ENCODE measurements at places on chromosomes 5 and 9. TPM values are rescaled to one million over a fixed set of nuclear protein-coding genes. Genes with fewer than 3 reads are reported as not detected.

DNA sequence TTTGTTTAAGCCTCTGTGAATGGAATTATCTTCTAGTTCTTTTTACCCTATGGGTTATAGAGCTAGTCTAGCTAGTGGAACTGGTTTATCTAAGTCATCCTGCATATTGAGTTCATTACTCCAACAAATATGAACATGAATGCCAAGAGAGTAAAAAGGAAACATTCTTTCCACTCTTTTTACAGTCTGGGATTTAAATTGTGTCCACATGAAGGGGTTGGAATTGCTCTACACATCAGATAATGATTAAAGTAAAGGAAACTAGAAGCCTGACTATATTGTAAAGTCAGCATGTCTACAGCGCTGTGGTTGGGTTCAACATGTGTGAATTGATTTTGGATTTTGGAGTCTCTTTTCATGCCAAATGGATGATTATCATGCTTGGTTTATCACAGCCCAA, 173.1 kb downstream of the CCDC171 start:
- H3K27ac ChIP-seq = no peak overlapping the region
- no peak overlapping the region for H3K4me3 ChIP-seq
- H3K36me3 ChIP-seq = no peaks in the 10 kb centered on the region
- DNase-seq = no peak
- no peaks in the 10 kb centered on the region for H3K27me3 ChIP-seq

The CEP78 gene
- total RNA-seq = 29.5 TPM

DNA sequence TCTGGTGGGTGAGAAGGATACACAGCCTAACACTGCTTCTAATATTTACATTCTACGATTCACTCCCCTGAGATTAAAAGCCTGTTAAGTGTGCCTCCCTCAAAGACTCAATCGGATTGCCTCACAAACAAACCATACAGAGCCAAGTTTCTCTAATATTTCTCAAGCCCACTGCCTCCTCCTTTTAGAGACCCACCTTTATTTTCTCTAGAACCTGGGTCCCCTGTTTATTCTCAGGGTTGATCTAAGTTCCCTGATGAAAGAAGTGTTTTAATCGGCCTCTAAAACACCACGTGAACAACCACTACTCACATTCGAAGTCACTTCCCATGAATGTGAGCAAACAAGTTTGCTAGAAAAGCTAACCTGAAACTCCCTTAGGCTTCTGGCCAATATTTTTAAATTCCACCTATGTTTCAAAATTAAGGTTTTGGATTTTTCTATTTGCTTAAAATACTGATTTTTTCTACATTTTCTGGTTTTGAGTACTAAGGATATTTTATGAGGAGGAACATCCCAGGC, 76.5 kb downstream of the GLIS3 start:
- H3K27ac ChIP-seq = no peak overlapping the region
- no peaks in the 10 kb centered on the region for H3K27me3 ChIP-seq
- no peak for DNase-seq
- no peaks in the 10 kb centered on the region for H3K4me1 ChIP-seq
- no peaks in the 10 kb centered on the region for H3K36me3 ChIP-seq

GRCh38 chr9:6911901-6912638, 154.3 kb downstream of the KDM4C start:
- DNase-seq = no peak
- no peak overlapping the region for H3K27ac ChIP-seq
- no peaks in the 10 kb centered on the region for H3K36me3 ChIP-seq
- H3K27me3 ChIP-seq = no peaks in the 10 kb centered on the region

GRCh38 chr5:122221857-122222256, 90.2 kb upstream of the SNCAIP start:
- H3K36me3 ChIP-seq = no peaks in the 10 kb centered on the region
- no peak overlapping the region for H3K4me3 ChIP-seq
- H3K27ac ChIP-seq = no peak overlapping the region
- H3K4me1 ChIP-seq = no peaks in the 10 kb centered on the region
- no peaks in the 10 kb centered on the region for H3K27me3 ChIP-seq

DNA sequence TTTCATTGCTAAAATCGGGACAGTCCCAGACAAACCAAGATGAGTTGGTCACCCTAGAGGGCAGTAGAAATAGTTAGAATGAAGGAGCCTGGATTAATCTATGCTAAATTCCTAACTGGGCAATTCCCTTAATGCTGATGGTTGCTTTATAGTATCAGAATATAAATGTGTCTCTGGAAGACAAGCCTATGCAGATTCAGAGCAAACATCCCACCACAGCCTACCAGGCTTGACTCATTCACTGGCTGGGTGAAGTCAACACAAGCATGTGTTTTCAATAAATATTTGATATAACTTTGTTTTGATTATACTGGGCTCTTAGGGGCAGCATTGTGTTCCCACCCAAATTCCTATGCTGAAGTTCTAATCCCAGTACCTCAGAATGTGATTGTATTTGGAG, 79.3 kb downstream of the RMI1 start:
- H3K27ac ChIP-seq = no peak overlapping the region
- no peaks in the 10 kb centered on the region for H3K4me1 ChIP-seq
- H3K36me3 ChIP-seq = no peaks in the 10 kb centered on the region
- peaks cover 4% of the 10 kb centered on the region for H3K27me3 ChIP-seq
- H3K4me3 ChIP-seq = no peak overlapping the region

DNA sequence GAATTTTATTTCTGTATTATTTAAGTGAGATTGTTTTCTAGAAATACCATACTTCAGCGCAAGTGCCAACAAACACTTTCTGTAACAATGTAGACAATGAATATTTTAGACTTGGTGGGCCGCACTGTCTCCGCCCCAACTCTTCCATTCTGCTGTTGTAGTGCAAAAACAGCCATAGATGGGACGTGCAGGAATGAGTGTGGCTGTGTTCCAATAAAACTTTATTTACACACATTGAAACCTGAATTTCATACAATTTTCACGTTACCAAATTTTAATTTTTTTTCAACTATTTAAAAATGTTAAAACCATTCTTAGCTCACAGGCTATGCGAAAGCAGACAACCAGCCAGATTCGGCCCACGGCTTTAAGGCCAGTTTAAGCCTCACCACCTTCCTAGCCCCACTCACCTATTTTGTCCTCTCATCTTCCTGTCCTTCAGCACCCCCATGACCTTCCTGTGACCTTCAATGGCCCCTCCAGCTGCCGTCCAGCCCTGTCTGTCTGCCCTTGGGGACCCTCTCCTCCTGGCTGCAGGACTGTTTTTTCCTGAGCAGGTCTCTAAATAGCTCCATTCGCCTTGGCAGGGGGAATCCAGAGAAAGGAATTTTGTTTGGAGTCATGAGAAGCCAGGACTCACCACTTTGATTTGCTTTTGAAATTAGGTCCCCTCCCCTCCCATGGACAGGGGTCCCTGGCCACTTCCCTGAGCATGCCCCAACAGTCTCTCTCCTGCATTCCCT, 11.2 kb upstream of the ANXA6 start:
- no peak overlapping the region for H3K27ac ChIP-seq
- H3K4me1 ChIP-seq = peaks cover 3% of the 10 kb centered on the region
- H3K4me3 ChIP-seq = no peak overlapping the region
- no peaks in the 10 kb centered on the region for H3K27me3 ChIP-seq

- no peaks in the 10 kb centered on the region for H3K4me1 ChIP-seq
- H3K27me3 ChIP-seq = peaks cover 4% of the 10 kb centered on the region
- no peak overlapping the region for H3K4me3 ChIP-seq
- H3K27ac ChIP-seq = no peak overlapping the region
- no peaks in the 10 kb centered on the region for H3K36me3 ChIP-seq
- DNase-seq = no peak
These were observed 5.6 kb downstream of the STK32A start for GRCh38 chr5:147240266-147240985.

GRCh38 chr9:137269231-137269772, 8.2 kb upstream of the TOR4A start:
- no peak for DNase-seq
- peaks cover 57% of the 10 kb centered on the region for H3K36me3 ChIP-seq
- peaks cover 11% of the 10 kb centered on the region for H3K4me1 ChIP-seq
- no peaks in the 10 kb centered on the region for H3K27me3 ChIP-seq

DNA sequence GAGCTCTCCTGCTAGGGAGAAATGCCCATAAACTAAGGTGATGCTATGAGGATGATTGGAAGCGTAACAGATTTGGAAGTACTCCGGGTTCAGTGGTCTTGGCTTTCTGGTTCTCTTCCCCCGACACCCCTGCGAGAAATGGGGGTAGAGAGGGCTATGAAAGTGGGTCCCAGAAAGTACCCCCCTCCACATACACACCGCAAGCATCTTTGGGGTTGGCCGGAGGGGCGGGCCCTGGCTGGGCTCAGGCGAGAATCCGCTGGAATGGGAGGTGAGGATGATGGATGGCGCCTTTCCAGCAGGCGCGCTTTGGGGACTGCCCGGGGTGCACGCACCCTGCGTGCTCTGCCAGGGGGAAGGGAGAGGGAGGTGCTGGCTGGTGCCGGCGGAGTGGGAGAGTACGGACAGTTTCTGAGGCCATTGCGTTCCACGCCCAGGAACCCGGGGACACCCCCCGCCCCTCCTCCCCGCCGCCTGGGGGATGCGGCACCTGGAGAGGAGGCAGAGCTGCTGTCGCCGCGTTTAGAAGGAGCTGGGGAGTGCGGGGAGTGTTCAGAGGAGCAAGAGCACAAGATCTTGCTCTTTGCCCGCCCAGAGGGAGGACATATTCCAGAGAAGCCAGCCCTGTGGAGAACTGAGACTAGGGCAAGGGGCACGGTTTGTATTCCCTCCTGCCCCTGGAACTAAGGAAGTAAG, 1.9 kb downstream of the PCSK5 start:
- peaks cover 32% of the 10 kb centered on the region for H3K4me1 ChIP-seq
- no peak overlapping the region for H3K27ac ChIP-seq
- peak overlapping the region; percentile 75 for H3K4me3 ChIP-seq
- H3K36me3 ChIP-seq = no peaks in the 10 kb centered on the region
- H3K27me3 ChIP-seq = no peaks in the 10 kb centered on the region

DNA sequence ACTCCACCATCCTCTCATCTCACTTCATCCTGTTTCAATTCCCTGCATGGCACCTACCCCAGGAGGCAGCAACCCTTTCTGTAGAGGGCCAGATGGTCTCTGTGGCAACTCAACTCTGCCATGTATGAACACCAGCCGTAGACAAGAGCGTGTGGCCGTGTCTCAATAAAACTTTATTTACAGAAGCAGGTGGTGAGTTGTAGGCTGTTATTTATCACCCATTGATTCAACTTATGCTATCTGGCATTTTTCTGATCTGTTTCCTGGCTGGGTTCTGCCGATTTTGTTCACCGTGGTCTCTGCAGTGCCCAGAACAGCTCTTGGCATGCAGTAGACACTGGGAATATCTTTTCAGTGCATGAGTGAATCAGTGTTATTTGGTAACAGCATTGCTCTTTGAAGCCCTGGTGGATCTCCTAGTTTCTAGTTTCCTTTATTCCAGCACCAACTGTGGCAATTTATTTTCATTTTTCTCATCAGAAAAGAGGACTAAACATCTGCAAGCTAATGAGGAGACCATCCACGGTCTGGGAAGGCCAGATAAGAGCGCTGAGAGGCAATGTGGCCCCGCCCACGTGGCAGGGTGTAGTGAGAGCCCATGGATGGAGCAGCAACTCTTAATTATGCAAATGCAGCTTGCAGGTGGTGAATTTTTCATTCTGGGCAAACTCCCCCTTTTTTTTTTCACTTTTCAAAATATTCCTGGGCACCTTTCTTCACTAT, 77.9 kb downstream of the CTSL start:
- no peaks in the 10 kb centered on the region for H3K36me3 ChIP-seq
- DNase-seq = no peak
- H3K27me3 ChIP-seq = peaks cover 3% of the 10 kb centered on the region
- H3K27ac ChIP-seq = no peak overlapping the region

DNA sequence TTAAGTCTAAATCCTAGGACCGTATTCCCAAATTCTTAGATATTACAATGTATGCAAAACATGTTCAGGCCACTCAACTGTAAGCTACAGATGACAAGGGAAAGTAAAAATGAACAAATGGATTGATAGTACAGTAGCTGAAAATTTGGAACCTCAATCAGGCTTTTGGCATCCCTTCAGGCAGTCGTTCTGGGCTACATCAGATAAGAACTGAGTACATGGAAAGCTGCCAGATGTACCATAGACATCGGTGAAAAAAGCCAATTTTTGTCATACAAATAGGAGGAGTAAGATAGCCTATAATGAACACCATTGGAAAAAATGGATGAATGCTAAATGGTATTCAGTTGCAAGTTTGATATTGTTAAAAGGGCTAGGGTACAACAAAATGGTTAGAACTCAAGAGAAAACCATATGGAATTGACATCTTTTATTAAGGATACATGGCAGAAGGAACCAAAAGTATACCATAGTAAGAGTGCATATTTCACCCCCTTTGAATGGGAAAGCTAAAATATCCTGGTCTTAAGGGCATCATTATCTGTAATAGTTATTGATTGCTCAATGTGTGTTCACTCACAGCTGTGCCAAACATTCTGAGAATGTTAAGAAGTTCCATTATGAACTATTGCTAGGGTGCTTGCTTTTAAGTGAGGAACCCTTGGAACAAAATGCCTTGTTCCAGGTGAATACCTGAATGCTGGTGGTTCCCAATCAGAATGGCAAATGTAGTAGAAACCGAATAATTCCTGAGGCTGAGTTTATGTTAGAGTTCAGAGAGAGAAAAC, 86.4 kb downstream of the NR3C1 start:
- H3K36me3 ChIP-seq = peaks cover 19% of the 10 kb centered on the region
- DNase-seq = no peak
- H3K4me3 ChIP-seq = no peak overlapping the region
- no peaks in the 10 kb centered on the region for H3K4me1 ChIP-seq
- H3K27ac ChIP-seq = no peak overlapping the region
- no peaks in the 10 kb centered on the region for H3K27me3 ChIP-seq

The TIMD4 gene
- 3.6 TPM for total RNA-seq

The FGF18 gene
- total RNA-seq = 0.16 TPM

The ADAMTS16 gene
- not detected for total RNA-seq

- H3K36me3 ChIP-seq = no peaks in the 10 kb centered on the region
- H3K4me3 ChIP-seq = no peak overlapping the region
- no peak for DNase-seq
- H3K27ac ChIP-seq = no peak overlapping the region
These were observed 55.7 kb upstream of the SYNPO start for GRCh38 chr5:150584556-150585335.

- no peaks in the 10 kb centered on the region for H3K27me3 ChIP-seq
- peaks cover 27% of the 10 kb centered on the region for H3K36me3 ChIP-seq
- H3K4me3 ChIP-seq = no peak overlapping the region
- no peak for DNase-seq
These were observed 42.6 kb downstream of the SLF1 start for GRCh38 chr5:94661086-94661485.

DNA sequence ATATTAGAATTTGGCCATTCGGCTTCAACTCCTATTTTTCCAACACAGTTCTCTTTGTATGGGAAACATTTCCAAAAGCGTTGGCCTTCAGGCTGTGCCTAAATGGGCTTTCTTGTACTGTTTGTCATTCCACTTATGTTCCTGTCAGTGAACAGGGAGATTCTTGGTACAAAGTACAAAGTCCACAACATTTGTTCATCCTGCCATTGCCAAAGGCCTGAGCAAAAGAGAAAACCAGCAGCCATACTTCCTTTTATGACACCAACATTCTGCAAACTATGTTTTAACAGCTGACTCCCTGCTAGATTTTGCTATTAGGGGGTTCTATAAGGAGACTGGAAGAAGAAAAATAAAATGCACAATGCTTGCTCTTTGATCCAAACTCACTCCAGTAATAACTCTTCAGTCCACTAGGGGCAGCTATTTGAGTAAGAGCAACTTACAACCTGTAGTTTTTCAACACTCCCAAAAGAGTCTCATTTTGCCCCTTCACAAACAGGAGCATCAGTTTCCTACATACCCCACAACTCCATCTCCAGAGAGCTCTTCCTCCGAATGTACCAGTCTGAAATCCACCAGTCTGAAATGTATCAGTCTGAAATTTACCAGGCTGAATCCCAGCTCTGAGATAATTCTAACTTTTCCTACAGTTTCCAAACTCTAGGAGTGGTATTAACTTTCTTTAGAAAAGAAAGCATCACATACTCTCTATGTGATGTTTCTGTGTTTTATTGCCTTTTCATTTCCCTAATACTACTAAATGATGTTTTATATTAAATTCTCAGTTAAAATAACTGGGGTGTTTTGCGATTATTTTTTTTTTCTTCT, 693.8 kb downstream of the DNAH5 start:
- no peak overlapping the region for H3K27ac ChIP-seq
- H3K4me3 ChIP-seq = no peak overlapping the region
- no peaks in the 10 kb centered on the region for H3K4me1 ChIP-seq
- DNase-seq = no peak

Measured in T-cell (primary cell).